ENCODE measurements at places on chromosomes 5 and 9.

- DNase-seq: no peak
These were observed 4.5 kb downstream of the HEMGN start for GRCh38 chr9:97933297-97933998.

- DNase-seq: peak; percentile 8
These were observed 15.5 kb upstream of the HSD17B3 start for GRCh38 chr9:96317335-96317980.

DNA sequence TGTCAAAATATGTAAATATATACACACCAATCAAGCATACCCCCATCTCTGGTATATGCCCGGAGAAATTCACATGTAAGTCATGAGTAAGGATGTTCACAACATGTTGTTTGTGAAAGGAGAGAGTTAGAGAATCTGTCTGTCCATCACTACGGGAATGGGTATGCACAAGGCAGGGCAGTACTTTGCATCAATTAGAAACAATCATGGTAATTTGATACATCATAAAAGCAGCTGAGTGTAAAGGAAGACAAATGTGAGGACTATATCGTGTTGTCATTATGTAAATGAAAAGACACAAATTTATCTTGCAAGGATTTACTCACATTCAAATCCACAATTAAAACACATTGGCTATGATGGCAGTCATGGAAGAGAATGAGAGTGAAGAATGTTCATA lies 146.7 kb downstream of the SV2C start:
- no peak for DNase-seq

DNA sequence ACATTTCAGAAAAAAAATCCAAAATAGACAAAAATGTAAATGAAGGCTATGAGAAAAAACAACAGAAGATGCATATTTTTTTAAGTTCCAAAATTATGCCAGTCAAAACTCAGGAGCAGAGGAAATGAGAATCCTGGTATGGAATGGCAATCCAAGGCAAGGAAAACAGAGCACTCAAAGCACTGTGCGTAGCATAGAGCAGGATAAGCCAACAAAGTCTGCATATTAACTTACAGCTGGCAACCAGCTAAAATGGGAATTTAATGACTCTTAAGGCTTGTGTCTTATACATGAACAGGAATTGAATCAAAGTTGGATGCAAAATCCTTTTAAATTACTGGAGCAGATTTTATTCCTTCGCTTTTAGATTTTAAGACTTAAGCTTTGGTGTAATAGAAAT lies 203.5 kb upstream of the DAPK1 start:
- DNase-seq: no peak

DNA sequence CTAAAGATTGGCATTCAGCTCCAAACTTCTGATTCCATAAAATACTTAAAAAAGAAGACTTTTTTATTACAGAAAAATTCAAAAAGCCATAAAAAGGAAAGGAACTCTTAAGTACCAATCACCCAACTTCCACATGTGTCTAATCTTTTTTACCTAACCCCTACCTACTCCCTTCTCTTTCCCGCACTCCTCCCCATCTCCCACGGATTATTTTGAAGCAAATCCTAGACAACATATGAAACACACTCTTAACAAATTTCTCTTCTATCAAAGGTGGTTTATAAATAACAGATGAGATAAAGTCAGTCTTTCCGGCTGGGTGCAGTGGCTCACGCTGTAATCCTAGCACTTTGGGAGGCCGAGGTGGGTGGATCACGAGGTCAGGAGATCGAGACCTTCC lies 5.9 kb upstream of the DENND4C start:
- DNase-seq: no peak

DNA sequence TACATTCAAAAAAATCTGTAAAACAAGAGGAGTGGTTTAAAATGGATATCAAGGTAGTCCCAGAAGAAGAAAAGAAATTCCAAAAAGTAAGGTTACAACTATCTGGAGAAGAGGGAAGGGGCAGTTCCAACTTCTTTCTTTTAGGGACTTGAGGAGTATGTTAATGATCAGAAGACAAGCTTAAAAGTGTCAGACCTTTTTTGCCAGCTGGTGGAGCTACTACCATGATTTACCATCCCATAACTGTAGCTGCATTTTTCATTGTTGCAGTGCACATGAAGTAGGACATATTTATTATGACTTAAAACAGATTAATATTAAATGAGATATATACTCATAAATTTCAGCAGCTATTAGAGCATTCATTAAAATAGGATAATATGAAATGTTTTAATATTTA lies 158.5 kb upstream of the RGS7BP start:
- DNase-seq: no peak

GRCh38 chr5:106584268-106584667 lies 1086.5 kb downstream of the EFNA5 start:
- DNase-seq: no peak

DNA sequence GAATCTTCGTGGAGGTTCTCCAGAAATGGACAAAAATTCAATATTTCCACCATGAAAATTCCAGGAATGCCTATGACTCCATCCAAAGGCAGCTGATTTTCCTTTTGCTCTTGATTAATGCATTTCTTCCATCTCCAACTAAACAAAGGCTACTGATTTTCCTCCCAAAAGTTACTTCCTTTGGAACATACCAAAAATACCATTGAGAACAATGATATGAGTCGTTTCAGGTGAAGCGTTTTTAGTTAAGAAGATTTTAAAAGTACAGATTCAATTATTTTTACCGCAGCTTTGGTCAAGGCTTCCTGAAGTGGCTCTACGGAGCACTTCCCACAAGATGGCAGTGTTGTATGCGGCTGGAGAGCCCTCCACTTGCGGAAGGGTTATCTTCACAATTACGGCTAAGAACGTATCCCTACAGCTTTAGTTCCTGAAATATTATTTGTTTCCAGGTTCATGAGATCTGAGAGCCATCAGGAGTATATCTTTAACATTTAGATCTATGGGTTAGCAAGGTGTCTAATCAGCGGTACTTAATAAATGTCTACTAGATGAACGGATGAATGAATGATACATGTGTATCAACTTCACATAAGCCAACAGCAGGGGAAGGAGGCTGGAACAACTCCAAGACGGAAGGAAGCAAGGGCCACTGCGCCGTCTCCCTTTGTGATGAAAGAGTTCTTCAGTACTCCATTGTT lies 35.9 kb upstream of the ARSB start:
- no peak for DNase-seq

GRCh38 chr9:82134010-82134409 lies 145.4 kb downstream of the SPATA31D1 start:
- no peak for DNase-seq

DNA sequence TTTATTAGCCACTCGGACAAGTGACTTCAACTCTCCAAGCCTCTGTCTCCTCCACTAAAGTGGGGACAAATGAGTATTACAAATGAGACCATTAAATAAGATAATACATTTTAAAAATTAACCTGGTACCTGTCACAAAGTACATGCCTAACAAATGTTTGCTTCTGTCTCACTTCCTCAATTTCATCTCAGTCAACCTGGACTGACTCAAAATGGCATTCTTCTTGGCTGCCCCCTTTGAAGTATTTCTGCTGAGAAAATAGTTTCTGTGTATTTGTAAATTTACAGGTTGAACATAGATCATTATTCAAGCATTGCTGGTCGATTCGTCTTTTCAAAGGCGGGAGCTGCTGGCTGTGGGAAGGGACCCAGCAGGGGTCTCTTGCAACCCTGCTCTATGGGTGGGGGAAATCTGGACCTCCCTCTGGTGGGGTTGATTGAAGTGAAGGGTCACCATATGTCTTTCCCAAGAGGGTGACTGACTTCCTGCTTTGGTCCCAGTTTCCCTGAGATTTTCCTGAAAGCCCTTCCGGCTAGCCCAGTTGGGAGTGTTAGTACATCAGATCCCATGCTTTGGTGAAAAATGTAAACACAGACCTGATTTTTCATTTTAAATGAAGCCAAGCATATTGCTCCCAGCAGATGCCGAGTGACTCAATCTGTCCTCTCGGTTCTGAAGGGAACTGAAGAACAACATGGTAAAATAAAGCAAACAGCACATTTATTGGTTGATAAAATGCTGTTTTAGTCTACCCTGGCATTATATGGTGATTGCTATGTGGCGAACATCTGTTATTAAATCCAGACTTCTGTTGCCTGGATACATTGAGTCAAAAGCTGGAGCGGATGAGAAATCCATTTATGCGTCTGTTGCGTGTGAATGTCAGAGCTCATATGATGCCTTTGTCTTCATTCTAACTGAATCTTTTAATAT lies 73.0 kb downstream of the KCNIP1 start:
- DNase-seq: no peak

- no peak for DNase-seq
These were observed 52.4 kb upstream of the PSD2 start for GRCh38 chr5:139743001-139743771.

DNA sequence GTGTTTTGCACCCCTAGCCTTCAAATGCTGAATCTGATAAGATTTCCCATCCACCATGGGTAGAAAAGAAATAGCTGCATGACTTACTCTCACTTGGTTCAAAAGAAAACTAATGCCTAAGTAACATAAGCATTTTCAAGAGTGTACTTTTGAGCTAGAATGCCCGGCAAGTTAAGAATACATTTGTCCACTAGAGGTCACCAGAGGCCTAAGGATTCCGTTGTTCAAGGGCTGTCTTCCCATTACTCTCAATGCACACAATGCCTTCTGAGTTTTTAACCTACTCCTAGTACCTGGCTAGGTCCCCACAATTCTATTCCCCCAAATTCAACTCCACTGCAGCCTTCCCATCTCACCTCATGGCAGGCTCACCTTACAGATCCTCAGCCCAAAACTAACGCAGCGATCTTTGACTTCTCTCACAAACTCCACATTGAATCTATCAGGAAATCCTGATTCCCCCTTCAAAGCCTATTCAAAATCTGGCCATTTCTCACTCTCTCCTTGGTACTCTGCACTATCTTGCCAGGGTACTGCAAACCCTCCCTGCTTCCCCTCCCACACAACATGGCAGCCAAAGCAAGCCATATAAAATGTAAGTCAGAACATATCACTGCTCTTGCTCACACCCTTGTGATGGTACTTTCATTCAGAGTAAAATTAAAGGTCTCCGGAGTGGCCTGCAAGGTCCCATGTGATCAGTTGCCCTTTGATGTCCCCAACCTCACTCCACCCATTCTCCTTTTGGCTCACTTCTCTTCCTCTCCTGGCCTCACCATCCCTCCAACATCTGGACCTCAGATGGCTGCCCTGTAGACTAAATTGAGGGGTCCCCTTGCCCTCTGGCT lies 13.4 kb downstream of the OXCT1 start:
- no peak for DNase-seq

- DNase-seq: no peak
These were observed 107.2 kb upstream of the RAD23B start for GRCh38 chr9:107175816-107176435.

DNA sequence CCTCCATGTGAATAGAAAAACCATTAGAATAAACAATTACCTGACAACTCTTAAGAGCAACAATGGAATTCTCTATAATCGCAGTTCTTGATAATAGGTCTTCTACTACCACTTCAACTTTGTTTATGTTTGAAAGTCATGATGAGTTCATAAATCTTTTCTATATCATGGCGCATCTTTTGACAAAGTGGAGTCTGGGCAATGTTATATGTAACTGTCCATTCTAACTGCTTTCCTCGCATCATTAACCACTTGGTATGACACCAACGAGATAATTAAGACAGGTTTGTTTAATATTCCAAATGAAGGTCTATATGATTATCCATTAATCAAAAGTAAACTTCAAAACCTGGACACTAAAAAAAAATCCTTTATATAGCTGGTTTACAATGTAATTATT lies 272.0 kb downstream of the DENND1A start:
- no peak for DNase-seq

- DNase-seq: no peak
These were observed 295.1 kb downstream of the TLE1 start for GRCh38 chr9:81393985-81394811.

GRCh38 chr9:138117101-138117750 lies 239.6 kb downstream of the CACNA1B start:
- DNase-seq: no peak

- DNase-seq: no peak
These were observed 26.9 kb downstream of the SPEF2 start for GRCh38 chr5:35644543-35644942.

DNA sequence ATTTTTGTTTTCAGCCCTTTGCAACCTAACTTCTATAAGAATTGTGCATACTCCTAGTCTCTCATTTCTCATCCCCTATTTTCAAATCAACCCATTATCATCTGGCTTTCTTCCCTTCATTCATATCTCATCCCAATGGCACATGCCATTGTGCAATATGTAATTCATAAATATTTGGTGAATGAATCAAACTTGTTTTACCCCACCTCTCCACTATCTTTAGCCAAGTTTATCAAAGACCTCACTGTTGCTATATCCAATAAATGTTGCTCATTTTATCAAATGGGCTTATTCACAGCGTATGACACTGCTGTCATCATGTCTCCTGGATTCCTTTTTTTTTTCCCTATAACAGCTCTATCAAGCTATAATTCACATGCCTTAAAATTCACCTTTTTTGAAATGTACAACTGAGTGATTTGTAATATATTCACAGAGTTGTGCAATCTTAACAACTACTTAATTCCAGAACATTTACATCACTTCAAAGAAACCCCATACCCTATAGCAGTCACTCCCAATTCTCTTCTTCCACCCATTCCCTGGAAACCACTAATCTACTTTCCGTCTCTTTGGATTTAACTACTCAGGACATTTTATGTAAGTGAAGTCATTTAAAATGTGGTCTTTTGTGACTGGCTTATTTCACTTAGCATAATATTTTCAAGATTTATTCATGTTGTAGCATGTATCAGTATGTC lies 214.4 kb upstream of the PAPPA start:
- DNase-seq: no peak

GRCh38 chr5:68460147-68460798 lies 244.7 kb downstream of the PIK3R1 start:
- no peak for DNase-seq

DNA sequence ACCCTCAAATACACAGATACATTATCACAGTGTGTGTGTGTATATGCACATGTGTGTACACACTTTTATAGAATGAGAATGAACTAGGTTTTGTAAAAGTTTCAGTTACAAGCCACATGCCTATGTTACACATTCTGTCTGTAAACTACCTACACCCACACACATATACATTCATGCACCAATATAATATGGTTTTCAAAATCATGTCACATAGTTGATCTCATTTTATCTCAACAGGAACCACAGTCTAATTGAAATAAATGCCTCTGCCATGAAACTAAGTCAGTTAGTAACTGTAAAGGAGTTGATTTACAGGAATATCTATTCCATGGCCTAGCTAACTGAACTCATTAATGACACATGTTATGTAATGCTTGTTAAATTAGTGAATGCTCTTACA lies 646.6 kb downstream of the PDE4D start:
- DNase-seq: no peak

- no peak for DNase-seq
These were observed 19.4 kb downstream of the OR2Y1 start for GRCh38 chr5:180720486-180720885.

DNA sequence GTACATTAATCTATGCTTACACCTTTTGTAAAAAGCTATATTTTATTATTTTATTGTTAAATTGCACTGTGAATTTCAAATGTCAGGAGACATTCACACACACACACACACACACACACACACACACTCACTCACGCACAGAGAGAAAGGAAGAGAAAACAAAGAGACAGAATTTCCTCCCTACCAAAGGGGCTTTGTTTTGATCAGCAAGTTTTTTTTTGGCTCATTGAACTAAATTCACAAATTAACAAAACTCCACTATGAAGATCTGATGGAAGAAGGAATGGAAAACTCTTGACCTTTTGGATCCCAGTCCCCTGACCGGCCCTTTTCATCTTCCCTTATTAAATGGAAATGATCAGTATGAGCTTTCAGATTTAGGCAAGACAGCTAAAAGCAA lies 161.2 kb downstream of the PDE4D start:
- no peak for DNase-seq

GRCh38 chr9:81824802-81825730 lies 103.2 kb upstream of the SPATA31D4 start:
- DNase-seq: no peak

GRCh38 chr5:76408104-76408654 lies 5.1 kb downstream of the IQGAP2 start:
- DNase-seq: no peak
